ENCODE measurements at places on chromosomes 4 and X.

GRCh38 chr4:113832803-113833202 is 71.3 kb upstream of the CAMK2D start:
- no peak for DNase-seq

- DNase-seq: no peak
These were observed 6.4 kb upstream of the VAMP7 start for GRCh38 chrX:155874571-155875244.

GRCh38 chrX:22742174-22742573 is 257.6 kb upstream of the DDX53 start:
- no peak for DNase-seq

DNA sequence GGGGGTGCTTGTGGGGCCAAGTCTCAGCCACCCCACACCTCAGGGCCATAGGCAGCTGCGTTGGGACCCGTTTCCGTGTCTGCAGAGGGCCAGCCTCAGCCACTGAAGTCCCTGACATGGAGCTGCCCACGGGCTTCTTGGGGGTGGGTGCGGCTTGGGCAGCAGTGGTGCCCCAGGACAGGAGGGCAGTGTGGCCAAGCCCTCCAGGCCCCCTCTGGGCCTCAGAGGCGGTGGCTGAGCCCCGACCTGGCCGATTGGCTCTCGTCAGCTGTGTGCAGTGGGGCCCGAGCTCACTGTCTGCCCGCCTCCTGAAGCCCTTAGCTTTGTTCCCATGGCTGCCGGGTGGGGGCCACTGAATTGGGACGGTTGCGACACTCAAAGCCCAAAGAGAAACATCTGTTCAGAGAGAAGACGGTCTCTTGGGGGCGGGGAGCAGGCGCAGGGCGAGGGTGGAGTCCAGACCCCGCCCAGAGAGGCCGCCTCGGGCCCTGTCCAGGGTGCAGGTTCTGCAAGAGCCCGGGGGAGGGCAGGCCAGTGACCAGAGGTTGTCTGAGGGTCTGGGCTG is 9.1 kb downstream of the FGFR3 start:
- DNase-seq: no peak

DNA sequence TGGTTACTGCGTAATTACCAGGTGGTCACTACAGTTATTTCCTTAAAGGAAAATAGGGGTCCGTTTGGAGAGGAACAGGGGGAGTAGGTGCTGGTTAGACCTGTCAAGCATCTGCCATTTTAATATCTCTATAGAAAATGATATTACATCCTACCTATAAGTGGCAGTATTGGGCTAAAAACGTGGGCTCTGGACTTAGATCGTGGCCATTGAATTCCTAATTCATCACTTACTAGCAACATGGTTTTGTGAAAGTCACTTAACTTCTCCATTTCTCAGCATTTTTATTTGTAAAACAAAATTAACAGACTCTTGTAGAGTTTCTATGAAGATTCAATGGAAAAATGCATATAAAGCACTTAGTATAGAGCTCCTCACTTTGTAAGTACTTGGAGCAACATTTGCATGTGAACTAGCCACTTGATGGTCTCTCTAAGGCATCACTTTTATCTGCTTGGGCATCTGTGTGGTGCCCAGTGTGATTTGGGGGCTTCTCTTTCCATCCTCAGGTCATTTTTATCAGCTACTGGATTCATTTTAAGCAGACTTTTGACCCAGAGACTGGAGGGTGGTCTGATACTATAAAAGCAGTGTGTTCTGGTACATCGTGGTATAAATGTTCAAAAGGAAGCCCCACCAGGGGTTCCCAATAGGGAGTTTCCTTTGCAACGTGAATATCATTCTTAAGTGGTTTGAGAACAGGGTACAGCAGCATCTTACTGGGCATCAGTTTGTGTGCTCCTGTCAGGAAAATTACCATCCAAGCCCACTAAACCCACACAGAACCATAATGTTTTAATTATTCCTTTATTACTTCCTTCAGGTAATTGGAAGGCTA is 42.7 kb upstream of the RASSF6 start:
- no peak for DNase-seq

DNA sequence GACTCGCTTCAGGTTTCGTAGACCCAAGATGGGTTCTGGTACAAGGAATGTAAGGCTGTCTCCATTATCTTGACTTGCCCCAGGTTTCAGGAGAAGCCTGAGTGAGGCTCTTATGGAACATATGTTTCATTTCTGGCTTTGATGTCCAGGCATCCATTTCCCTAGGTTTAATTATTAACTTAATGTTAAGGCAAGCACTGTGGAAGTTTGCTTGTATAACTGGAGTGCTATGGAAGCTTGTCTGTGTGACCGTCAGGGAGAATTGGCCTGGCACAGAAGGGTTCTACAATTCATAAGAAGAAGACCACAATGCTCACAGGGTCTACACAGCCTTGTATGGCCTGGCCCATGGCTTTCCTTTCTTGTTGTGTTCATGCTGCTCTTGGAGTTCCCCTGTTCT is 47.2 kb upstream of the PPP1R2C start:
- DNase-seq: no peak

- no peak for DNase-seq
These were observed 1116.0 kb upstream of the TENM3 start for GRCh38 chr4:181127171-181127570.

GRCh38 chr4:147658501-147658900 is 25.5 kb downstream of the PRMT9 start:
- DNase-seq: no peak

- peak; percentile 46 for DNase-seq
These were observed 44.4 kb downstream of the BBS12 start for GRCh38 chr4:122776916-122777315.

DNA sequence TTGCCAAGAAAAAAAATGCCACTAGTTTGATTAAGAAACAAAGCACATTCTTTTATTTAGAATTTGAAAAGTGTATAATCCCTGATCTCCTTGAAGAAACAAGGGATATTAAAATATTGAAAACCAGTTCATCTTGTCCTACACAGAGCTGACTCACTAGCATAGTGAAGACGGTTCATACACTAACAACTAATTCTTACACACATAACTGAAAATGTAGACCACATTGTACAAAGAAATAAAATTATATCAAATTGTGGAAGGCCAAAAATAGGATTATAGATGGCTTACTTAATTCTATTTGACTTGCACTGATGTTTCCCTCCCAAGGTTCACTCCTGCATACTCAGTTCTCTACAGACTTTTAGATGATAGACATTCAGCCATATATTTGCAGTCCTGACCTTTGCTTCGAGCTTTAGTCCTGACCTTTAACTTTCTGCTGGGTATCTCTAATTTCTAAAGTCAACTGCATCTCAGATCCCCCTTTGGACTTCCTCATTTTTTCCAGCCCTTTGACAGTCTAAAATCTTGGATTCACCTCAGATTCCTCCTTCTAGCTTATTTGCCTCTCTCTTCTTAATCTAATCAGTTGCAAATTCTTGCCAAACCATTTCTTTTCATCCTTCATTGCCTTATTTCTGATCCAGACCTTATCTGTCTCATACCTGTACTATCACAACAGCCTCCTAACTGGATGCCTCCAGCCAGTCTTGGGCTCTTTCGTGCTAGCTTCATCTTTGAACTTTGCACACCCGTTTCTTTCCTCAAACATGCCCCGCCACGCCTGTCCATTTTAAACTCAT is 4.5 kb upstream of the WWC2 start:
- no peak for DNase-seq

- peak; percentile 89 for DNase-seq
These were observed 122.6 kb upstream of the CXorf66 start for GRCh38 chrX:140087875-140088274.

DNA sequence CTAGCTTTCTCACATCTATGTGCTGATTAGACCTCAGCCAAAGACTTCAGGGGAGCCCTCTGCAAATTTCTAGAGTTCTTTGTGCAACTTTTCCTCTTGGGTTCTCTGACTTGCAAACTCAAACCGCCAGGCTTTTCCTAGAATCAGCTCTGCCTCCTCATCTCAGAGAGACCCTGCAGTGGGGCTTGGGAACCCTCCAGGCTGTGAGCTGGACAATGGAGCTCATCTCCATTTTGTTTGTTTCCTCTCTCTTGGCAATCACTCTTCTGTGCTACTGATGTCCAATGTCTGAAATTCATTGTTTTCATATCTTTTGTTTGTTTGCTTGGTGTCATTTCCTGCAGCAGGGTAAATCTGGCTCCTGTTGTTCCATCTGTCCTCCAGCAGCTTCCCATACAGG is 33.0 kb downstream of the GYPB start:
- DNase-seq: peak; percentile 13

- DNase-seq: no peak
These were observed 25.1 kb upstream of the CLDN34 start for GRCh38 chrX:9942086-9942485.

DNA sequence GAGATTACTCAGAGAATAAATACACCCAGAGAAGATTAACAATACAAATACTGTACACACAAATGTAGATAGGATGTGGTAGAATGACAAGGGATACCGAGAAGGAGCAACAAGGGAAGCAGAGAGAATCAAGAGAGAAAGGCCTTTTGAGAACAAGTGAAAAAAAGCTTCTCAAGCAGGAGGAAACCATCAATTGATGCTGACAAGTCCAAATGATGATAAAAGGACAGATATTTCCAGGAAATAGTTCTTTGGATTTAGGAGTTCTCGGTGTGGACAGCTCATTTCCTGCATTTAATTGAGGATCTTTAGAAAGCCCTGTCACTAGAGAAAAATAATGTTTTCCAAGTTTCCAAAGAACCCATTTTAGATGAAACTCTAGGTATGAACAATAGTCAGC is 48.1 kb downstream of the NPY5R start:
- DNase-seq: no peak

GRCh38 chr4:82614838-82615449 is 53.2 kb upstream of the TMEM150C start:
- DNase-seq: no peak

DNA sequence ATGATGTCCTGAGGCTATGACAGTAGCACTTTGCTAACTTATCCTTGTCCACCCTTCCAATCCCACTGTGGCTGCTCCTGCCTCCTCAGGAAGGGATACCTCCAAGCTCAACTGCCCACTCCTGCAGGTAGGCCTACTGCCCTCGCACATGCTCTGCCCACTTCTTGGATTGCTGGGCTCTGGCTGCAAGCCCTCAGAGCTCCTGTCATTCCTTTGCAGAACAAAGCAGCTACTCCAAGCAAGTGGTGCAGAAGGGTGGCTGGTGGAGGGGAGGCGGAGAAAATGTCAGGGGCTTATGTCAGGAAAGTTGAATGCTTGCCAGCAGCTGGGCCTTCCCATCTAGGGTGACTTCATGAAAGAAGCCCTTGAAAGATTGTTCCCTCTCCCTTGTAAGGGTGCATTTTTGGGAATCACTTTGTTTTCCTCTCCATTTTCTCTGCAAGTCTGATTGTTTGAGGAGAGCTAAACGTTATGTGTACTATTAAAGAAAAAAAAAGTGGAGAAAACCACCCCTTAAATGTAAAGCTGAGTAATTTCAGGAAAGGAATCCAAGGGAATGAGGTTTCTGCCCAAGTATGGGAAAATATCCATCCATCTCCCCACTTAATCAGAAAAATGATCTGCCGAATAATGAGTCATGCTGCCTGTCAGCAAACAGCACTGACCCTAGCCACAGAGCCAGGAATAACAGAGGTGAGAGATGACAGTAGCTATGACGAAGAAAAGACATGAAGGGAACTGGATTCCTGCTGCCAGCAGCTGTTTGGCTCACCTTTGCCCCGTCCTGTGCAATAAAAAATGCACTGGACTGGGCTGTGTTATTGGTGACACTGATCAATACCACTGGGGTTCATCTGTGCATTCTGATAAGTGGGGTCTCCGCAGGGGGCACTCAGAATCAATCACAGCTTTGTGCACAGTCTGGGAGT is 102.0 kb downstream of the RTL5 start:
- peak; percentile 44 for DNase-seq

DNA sequence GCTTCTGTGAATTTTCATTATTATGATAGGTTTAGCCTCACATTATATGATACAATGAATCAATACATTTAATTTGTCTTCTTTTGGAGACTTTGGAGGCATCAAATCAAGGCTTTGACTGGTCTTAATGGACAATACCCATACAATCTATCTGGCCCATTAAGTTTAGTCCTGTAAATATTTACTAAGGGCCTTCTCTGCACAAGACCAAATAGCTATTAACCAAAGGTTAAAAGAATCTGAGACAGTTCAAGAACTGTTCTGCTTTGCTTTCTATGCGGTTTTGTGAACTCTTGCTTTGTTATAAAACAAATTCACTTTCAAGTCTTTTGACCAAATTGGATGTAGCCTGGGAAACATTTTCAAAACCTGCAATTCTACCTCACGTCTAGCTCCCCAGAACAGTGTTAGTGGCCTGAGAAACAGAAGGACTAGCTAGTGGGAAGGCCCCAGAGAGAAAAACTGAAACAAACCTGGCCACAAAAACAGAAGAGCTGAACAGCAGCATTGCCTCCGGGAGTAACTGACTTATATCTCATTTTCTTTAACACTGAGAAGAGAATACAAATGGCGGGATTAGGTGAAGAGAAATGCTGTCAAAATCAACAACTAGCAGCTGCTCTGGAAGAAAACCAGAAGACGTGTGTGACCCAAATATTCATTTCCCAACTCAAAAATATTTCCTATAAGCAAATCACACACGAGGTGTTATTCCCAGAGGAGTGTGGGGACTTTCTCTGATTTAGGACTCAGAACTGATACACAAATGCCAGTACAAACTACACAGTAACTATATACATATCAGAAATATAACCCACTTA is 548 bp downstream of the TLR1 start:
- DNase-seq: no peak

- DNase-seq: no peak
These were observed 317.1 kb upstream of the BMP3 start for GRCh38 chr4:80713409-80713808.

- DNase-seq: no peak
These were observed 8.9 kb downstream of the AMBN start for GRCh38 chr4:70600977-70601376.

- no peak for DNase-seq
These were observed 192.5 kb downstream of the EDA start for GRCh38 chrX:69808375-69808774.

DNA sequence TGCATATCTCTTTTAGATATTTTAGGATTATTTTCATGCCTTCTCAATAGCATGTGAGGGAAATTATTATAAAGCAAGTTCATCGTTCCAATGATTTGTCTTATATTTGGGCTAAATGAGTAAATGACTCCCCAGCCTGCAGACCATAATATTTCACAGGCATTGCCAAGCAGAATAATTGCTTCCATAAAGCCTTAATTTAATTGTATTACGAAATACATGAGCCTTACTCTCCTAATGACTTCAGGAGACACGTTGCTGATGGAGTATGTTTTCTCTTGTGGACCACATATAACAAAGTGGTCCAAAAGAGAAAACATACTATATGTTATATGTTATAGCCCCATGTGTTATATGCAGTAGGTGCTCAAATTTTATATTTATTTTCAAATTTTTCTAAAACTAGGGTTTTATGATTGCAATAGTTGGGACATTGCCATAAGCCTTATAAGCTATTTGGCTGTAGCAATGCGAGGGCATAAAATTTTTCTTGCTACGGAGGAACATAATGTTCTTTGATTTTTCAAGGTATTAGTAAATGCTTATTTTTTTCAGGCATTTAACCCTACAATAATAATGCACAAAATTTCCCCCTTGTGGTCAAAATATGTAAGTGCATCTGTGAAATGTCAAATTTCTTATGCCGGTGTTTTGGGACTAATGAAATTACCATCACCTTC is 26.2 kb upstream of the TMPRSS11D start:
- no peak for DNase-seq

- no peak for DNase-seq
These were observed 348.5 kb downstream of the OPHN1 start for GRCh38 chrX:68084765-68085164.
